ENCODE measurements at places on chromosomes 13 and 19. TPM values are rescaled to one million over a fixed set of nuclear protein-coding genes. Genes with fewer than 3 reads are reported as not detected.
A peak's percentile ranks its signal among the peaks of the same experiment; 100 is the strongest.

IFI30 gene
- total RNA-seq, result 19.0 TPM

YIPF2 gene
- 25.4 TPM for total RNA-seq

FXYD3 gene
- total RNA-seq, result not detected

CATSPERD gene
- not detected for total RNA-seq

NLRP9 gene
- total RNA-seq, result not detected

HRC gene
- total RNA-seq, result not detected

ZNF599 gene
- 2.8 TPM for total RNA-seq

ZNF419 gene
- 5.9 TPM for total RNA-seq

SEMA6B gene
- 0.17 TPM for total RNA-seq

TEKTIP1 gene
- 2.1 TPM for total RNA-seq

TNNI3 gene
- total RNA-seq, result not detected

DNA sequence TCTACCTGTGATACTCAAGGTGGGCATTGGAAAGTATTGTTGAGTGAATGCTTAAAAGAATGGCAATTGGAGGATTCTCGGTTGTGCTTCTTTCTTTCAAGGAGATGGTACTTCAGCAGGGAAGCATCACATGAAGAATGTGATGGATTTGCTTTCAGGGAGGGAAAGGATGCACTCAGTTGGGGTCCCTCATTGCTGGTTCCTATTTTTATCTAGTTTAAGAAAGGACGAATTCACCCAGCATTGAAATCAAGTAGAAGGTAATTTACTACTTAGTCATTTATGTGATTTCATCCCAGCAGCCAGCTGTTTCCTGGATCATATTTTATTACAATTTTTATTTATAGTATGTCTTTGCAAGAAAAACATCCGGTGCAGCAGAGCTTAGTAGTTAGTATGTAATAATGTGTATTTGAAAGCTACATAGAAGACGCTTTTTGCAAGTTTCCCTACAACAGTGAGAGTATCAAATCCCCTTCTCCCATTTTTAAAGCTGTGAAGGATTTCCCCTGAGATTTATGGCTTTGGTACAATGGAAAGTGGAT is 417.9 kb downstream of the GPC5 start:
- DNase-seq, result no peak

DNA sequence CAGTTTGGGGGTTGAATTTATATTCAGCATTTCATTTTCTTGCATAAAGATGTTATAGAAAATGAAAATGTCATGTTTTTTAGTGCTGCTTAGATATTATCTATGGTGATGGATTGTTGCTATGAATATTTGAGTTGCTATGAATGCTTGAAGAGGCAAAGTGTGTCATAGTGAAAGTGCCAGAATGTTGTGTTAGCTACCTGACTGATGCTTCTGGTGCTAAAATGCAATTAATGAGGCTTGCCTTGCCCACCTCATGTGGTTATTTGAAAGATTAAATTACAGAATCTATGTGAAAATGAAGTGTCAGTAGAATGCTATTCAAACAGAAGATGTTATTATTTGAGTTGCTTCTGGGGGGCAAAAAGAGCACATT is 62.7 kb upstream of the MYCBP2 start:
- no peak for DNase-seq

GRCh38 chr13:23705583-23705982 is 135.4 kb downstream of the TNFRSF19 start:
- no peak for DNase-seq

DNA sequence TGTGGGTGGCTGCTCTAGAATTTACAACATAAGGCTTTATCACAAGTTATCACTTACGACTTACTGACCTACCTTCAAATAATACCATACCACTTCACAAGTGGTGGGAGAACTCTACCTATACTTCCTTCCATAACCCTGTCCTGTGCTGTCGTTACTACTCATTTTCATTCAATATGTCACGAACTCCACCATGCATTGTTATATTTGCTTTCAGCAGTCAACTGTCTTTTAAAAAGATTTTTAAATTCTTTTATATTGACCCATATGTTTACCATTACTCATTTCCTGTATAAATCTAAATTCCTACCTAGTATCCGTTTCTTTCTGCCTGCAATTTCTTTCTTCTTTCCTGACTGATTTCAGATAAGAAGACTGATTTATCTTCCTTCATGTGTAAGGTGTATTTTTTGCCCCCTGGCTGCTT is 200.0 kb downstream of the KLF12 start:
- no peak for DNase-seq

GRCh38 chr19:35340431-35340830 is 7.3 kb upstream of the FFAR1 start:
- DNase-seq, result no peak

GRCh38 chr19:16945364-16945714 is 56.5 kb downstream of the F2RL3 start:
- DNase-seq, result no peak

GRCh38 chr19:7415163-7415856 is 66.6 kb downstream of the ARHGEF18 start:
- DNase-seq, result no peak

DNA sequence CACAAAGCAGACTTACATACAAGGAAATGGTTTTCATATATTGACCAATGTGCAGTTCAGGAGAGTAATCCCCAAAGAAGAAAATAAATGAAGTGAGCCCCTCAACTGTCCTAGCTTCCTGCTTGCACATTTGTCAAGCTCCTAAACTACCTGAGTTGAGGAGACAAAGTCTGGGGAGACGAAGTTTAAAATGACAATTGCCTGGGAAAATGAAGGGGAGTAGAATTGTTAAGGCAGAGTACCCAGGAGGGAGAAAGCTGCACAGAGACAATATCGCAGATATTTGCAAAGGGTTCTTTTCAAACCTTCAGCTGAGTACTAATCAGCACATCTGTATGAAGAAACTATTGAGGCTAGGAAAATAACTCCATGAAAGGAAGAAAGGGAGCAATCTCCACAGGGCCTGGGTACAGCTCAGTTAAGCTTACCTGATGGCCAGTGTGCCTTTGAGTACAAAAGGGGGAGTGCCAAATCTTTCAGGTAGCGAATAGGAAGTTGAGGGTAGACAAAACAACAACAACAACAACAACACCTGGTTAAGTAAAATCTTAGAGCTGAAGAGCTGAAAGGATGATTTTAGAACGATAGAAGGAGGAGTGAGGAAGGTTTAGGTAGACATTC is 1700.1 kb upstream of the PRR20A start:
- no peak for DNase-seq

GRCh38 chr19:55669418-55670279 is 5.4 kb upstream of the EPN1 start:
- DNase-seq, result no peak

GRCh38 chr13:48590141-48590901 is 57.4 kb upstream of the RCBTB2 start:
- DNase-seq, result no peak

DNA sequence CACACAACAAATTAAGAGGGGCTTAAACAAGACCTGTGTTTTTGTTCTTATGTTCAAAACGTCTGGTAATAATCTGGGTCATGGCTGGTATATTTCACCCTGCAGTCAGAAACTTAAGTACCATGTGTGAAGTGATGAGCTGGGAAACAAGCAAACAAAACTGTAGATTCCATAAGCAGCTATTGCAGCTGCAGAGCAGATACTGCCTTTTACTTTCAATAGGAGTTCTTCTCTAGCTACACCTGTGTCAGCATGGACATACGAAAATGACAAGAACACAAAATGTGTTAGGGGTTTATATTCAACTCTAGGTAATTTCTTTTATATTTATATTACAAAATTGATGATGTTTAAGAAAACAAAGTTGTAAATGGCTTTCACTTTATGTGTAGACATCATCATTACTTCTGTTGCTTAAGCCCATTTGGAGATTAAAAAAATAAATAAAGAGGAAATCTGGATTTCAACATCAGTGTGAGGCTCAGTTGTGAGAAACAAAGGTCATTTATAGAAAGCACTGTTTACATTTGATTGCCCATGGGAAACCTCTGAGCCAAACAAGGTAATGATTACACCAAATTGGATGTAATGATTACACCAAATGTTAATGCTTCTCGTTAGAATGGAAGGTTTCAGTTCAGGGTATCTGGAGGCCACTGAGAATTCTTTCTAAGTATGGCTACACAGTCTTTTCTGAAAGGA is 451.0 kb upstream of the SLC10A2 start:
- DNase-seq, result no peak

GRCh38 chr13:93915269-93915809 is 564.1 kb downstream of the DCT start:
- no peak for DNase-seq

GRCh38 chr13:98975822-98976261 is 2.0 kb downstream of the DOCK9 start:
- DNase-seq, result no peak

DNA sequence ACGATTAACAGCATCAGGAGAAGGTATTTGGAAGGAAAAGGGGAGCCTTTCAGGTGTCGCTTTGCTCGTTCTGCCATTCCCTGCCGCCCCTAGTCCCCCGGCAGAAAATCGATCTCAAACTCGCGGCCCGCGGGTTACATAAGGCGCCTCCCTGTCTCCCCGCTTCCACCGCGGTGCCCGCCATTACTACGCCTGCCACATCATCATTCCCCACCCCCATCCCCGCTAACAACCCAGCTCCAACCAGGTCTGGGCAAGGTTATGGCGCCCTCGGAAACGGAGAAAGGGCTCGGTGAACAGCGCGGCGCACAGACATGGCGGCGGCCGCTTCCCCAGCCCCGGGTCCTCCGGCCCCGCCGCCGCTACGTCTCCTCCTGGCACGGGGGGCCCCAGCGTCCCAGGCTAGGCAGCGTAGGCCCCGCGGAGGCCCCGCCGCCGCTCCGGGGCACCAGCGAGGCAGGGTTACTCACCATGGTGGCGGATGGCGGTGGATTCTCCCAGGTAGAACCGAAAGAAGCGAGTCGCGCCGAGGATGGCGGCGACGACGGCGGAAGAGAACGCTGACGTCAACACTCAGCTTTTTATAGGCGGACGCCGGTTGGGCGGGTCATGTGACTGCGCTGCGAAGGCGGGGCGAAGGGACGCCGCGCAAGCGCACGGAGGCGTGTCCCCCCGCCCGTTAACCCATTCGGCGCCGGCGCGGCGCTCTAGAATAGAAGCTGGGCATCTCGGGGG is at the start of gene EEF2:
Gene EEF2 (minus strand): TSS at position 556 of the 735 bp plus-strand sequence. CDS start 83 bp downstream, at position 473.
- peak; percentile 88 for DNase-seq

DNA sequence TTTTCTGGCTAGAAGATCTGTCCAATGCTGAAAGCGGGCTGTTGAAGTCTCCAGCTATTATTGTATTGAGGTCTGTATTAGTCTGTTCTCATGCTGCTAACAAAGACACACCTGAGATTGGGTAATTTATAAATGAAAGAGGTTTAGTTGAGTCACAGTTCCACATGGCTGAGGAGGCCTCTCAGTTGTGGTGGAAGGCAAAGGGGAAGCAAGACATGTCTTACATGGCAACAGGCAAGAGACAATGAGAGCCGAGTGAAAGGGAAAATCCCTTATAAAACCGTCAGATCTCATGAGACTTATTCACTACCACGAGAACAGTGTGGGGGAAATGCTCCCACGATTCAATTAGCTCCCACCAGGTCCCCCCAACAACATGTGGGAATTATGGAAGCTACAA is 980.4 kb downstream of the SLITRK5 start:
- no peak for DNase-seq

DNA sequence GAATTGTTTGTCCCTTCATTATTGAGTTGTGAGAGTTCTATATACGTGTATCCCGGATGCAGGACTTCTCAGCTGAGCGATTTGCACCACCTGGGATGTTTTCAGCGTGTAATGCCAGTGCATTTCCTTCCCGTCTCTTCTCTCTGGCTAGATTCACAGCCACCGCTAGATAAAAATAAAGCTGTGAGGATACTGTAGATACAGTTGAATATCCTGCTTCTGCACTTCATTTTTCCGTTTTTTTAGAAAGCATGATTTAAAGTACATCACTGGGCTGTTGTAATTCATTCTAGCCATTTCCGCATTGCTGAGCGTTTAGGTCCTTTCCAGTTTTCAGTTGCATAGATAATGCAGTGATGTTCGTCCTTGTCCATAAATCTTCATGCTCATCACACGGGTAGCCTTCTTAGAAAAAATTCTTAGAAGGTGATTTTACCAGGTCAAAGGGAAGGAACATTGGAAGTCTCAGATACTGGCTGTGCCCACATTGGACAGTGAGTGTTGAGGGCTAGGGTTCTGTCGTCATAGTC is 14.7 kb downstream of the PPP1R37 start:
- no peak for DNase-seq

DNA sequence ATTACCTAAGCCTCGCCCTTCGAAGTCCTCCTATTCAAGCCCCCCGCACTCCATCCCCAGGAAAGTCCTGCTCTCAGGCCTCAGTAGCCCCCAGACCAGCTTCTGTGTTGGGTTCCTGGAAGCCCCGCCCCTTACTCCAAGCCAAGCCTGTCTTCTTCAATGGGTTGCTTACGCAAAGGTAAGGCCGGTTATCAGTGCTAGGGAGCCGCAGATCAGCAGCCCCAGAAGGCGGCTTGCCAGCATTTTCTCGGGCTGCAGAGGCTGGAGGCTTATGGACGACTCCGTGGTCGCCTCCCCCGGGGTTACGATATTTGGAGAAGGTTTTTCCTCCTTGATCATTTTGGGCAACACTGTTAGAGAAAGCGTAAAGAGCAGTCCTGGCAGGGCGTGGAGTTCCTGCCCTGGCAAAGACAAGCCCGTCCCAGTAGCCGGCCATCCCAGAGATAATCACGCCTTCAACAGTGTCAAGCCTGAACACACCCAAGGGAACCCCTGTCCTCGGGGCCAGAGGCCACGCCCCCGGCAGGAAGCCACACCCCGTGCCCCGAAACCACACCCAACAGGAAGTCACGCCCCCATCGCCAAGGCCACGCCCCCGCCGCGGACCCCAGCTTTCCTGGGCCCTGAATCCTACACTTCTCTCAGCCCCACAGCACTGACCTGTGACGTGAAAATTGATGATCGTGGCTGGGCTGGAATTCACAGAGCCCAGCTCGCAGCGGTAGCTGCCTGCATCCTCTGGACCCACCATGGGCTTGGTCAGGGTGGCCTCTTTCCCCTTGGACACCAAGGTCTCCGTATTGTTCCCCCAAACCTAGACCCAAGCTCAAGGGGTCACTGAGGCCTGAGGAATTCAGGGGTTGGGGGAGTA is 954 bp upstream of the RASIP1 start:
- DNase-seq, result peak; percentile 45

DNA sequence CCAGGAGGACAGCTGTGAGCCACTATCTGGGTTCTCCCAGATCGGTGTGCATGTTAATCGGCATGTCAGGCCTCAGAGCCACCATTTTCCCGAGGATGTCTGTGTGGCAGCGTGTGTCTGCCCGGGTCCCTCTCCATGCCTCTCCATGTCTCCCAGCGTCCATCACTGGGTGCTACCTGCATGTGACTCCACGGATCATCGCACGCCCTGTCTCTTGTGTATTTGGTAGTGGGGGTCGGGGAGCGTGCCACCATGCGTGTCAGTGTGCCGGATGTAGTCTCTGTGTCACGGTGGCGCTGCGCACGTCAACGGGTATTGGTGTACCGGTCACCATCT is 5.9 kb downstream of the NFIX start:
- DNase-seq, result no peak

GRCh38 chr13:48892053-48892687 is 83.5 kb upstream of the FNDC3A start:
- no peak for DNase-seq
